Caudate nucleus (tissue), 63 donors: ENCODE measurements at places on chromosomes 13 and 19.

DNA sequence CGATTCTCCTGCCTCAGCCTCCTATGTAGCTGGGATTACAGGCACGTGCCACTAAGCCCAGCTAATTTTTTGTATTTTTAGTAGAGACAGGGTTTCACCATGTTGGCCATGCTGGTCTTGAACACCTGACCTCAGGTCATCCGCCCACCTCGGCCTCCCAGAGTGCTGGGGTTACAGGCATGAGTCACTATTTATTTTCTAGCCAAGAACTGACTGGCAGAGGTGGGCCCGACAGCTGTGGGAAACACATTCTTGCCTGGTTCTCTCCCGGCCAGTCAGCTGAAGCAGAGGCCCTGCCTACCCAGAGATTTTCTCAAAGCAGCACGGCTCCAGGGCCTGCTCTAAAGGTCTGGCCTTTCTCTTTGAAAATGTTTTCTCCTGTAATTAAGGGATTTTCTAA lies 108.0 kb downstream of the KCTD15 start:
- DNase-seq: no peak

GRCh38 chr19:38082256-38083118 lies 141.5 kb downstream of the DPF1 start:
- no peak for DNase-seq

- no peak for DNase-seq
Observed at GRCh38 chr19:27765397-27765796, 1447.6 kb downstream of the UQCRFS1 start.

GRCh38 chr13:52703482-52703881 lies 36.1 kb downstream of the CNMD start:
- no peak for DNase-seq

DNA sequence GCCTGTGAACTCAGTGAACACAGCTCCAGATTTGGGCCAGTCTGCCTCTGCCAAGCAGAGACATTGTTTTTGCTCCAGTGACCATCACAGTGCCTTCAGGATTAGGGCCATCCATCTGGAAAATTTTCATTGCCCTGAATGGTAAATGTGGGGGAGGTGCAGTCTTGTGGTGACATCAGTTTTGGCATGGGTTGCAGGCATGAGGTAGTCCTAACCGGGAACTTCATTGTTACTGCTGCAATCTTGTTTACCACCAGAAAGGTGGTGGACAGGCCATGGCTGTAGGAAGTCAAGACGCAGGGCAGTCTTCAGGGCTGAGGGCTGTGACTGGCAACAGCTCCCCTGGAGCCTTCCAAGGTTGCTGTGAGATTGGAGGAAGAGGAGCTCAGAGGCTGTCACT lies 55.2 kb downstream of the SPATA13 start:
- DNase-seq: no peak

GRCh38 chr19:6274756-6275155 lies 5.0 kb downstream of the MLLT1 start:
- DNase-seq: peak; percentile 6

- DNase-seq: peak; percentile 96
Observed at GRCh38 chr19:56476651-56477428, at the start of gene ZNF667. ZNF667 (minus strand) TSS chr19:56477345; CDS start chr19:56462370, 14,975 bp downstream.

GRCh38 chr13:20873348-20873747 lies 29.2 kb downstream of the XPO4 start:
- DNase-seq: no peak

DNA sequence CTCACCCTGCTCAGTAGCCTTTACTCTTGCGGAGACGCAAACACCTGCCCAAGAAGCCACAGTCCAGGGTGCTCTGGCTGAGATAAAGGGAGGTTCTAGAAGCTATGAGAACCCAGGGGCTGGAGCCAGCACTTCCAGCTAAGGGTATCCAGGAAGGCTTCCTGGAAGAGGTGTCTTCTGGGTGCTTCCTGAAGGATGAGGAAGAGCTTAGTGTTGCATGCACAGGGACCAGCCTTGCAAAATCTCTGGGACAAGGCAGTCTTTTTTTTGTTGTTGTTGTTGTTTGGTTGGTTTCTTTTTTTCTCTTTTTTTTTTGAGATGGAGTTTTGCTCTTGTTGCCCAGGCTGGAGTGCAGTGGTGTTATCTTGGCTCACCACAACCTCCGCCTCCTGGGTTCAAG lies 20.6 kb downstream of the MYBPC2 start:
- DNase-seq: no peak

- DNase-seq: no peak
Observed at GRCh38 chr13:32075170-32075851, 43.7 kb downstream of the FRY start.

- DNase-seq: no peak
Observed at GRCh38 chr13:35157143-35157755, 215.2 kb downstream of the NBEA start.

- DNase-seq: no peak
Observed at GRCh38 chr13:85368686-85369085, 430.5 kb downstream of the SLITRK6 start.

GRCh38 chr19:12331211-12331941 lies 2.1 kb downstream of the ZNF563 start:
- no peak for DNase-seq
